Type B pancreatic cell (in vitro differentiated cells): ENCODE measurements at places on chromosomes 11 and 22.
A peak's percentile ranks its signal among the peaks of the same experiment; 100 is the strongest.

DNA sequence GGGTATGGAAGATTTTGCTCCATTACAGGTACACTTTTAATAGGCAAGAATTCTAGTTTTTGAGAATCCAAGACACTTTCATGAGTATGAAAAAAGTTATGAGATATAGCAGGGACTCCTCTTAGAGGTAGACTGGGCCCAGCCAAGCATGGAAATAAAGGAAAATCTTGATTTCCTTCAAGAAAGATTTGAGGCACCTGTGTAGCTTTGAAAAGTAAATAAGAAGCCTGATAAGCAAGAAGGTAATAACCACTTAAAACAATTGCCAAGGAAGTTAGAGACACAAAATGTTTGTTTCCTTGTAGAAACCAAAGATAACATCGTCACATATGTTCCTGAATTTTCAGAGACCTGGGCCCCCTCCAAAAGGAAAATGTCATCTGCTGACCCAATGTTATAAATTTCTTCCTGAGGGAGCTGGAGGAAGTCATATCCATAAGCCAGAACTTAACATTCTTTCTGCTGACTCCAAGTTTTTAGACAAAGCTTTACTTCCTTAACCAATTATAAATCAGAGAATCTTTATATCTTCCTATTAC is 314.5 kb upstream of the ANO3 start:
- DNase-seq, result no peak

DNA sequence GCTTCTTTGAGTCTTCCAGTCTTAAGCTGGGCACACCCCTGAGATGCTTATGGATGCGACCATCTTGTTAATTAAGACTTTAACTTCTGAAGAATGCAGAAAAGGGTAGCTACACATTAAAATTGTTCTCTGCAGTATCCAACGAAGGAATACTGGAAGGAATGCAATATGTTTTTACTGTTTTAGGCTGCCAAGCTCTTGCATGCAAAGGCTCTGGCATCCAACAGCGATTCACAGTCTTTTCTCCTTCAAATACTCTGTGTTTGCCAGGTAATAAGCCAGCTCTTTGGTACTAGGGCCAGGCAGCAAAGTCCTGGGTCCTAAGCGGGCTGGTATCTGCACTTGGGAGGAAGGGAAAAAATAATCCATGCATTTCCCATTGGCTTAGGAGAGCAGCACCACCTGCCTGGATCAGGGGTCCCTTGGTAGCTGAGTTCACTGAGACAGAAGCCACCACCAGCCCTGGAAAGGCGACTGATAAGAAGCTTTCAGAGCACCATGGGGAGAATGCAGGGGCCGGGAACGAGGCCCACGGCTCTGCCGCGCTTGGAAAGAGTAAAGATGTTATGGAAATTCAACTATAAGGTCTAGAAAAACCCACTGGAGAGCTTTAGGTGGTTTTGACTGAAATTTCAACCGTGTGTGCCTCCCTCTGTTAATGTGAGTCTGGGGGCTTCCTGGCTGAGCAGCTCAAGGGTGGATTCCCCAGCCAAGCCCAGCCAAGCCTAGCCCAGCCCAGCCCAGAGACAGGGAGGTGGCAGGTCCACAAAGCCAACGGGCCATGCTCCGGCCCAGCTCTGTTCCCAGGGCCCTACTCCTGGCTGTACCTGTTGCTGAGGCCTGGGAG is 67.0 kb upstream of the CCND1 start:
- no peak for DNase-seq

- DNase-seq, result no peak
Observed at GRCh38 chr22:24207264-24208011, 26.2 kb downstream of the SUSD2 start.

DNA sequence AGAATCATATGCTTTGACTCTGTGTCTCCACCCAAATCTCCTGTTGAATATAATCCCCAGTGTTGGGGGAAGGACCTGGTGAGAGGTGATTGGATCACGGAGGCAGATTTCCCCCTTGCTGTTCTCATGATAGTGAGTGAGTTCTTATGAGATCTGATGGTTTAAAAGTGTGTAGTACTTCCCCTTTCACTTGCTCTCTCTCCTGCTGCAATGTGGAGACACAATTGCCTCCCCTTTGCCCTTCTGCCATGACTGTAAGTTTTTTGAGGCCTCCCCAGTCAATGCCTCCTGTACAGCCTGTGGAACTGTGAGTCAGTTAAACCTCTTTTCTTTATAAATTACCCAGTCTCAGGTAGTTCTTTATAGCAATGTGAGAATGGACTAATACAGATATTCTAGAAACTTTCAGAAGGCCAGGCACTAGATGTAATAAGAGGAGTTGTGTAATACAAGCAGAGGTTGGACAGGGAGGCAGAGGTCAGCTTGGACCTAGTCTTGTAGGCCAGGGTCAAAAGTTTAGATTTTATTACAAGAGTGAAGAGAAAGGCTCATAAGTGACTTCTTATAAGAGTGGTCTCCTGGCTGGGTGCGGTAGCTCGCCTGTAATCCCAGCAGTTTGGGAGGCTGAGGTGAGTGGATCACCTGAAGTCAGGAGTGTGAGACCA is 9.3 kb upstream of the SERPING1 start:
- DNase-seq, result no peak

- peak; percentile 10 for DNase-seq
Observed at GRCh38 chr11:116503216-116504160, 269.3 kb downstream of the BUD13 start.
